Stimulated activated CD4-positive, alpha-beta T cell treated with anti-CD3 and anti-CD28 coated beads, Interleukin-4, amount 100 ng/mL, for 4 hours (primary cell): ENCODE measurements at places on chromosomes 7 and 10.

DNA sequence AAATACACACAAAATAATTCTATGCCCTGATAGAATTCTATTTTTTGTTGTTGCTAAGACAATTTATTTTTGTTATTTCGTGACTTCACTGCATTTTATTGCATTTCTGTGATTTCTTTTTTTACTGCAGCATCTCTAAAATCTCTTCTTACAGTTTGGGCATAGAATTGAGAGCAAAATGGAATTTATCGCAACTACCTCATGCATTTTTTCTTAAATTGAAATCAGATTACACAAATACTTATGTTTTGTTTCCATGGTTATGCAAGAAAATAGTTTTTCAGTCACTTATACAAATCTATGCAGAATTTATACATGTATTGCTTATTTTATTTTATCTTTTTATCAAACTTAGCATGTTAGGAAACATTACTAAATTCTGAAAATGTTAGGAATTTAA lies 781.8 kb upstream of the LRRTM3 start:
- no peak for DNase-seq

- no peak for DNase-seq
Measured at GRCh38 chr7:47502240-47502877, 79.6 kb downstream of the TNS3 start.

DNA sequence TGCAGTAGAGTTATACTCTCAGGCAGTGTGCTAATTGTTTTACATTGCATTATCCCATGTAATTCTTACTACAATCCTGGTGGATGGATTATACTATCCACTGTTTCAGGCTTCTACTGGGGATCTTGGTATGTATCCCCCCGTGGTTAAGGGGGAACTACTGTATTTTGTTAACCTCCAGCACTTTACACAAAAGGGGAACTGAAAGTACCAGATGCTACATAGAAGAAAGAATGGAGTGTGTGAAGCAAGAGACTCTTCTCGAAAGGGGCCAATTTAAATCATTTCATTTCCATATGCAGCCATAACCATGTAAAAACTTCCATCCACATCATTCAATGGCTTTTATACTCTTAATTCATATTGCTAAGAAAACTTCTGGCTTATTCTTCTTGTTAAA lies 69.4 kb downstream of the C1GALT1 start:
- no peak for DNase-seq

- DNase-seq, result no peak
Measured at GRCh38 chr10:113178771-113179170, 228.7 kb downstream of the TCF7L2 start.

DNA sequence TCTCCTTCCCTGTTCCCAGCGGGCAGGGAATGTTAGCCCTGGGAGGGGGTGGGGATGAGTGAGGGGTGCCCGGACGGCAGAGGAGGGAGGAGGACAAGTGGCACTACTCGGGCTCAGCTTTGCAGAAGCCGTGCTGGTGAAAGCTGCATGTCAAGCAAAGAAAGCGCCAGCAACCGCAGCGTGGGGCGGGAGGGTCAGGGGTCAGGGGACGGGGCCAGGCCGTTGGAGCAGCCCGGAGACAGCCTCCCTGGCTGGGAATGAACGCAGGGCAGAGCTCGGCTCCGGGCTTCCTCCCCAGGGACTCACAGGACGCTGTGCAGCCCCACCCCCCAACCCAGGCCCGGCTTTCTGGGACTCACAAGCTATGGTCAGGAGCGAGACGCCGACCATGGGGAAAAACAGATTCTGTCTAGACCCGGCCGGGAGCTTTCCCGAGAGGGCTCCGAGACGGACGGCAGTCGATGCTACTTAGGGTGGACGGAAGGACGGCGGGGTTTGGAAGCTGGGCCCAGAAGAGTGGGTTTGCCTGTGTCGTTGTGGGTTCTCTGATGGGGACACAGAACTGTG lies 113.4 kb downstream of the VIPR2 start:
- no peak for DNase-seq

- no peak for DNase-seq
Measured at GRCh38 chr10:71285180-71285545, 33.9 kb upstream of the SLC29A3 start.

GRCh38 chr10:119917777-119918176 lies 25.2 kb downstream of the SEC23IP start:
- DNase-seq, result no peak

DNA sequence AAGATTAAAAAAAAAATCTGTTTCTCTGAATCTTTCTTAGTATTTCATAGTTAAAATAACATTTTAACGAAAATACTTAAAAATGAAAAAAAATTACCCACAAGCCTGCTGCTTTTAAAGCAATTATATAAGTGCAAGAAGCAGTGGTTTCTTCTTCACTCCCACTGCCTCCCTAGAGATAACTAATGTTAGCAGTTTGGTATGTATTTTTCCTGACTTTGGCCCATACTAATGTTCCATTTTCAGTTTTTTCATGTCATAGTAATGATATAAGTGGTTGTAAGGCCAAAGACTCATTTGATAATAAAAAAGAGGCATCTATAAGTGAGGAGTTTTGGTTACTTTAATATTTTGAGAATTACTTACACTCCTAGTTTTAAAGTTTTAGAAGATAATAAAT lies 24.3 kb upstream of the LAMB1 start:
- DNase-seq, result no peak

- no peak for DNase-seq
Measured at GRCh38 chr7:154886591-154886990, 116.3 kb downstream of the PAXIP1 start.

DNA sequence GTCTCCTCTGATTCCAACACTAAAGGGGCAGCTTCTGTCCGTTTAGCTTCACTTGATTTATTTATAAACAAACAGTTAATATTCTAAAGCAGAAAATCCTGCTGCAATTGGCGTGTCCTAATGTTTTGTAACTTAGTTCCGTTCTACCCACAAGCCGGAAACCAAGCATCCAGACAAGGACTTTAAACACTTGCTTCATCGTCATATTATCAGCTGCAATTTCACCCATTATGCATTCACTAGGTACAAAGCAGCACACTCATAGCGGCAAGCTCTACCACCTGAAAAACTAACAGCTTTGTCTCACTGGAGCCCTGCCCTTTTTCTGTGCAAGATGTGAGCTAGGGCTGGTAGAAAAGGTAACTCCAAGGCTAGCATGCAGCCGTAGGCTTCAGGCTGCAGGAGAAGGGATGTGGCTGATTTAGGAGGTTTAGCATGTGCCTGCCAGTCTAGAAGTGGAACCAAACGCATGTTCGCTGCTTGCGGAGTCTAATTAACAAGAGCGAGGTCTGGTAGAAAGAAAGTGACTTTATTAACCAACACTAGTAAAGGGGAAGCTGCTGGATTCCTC lies 43.7 kb upstream of the BPGM start:
- DNase-seq, result no peak

DNA sequence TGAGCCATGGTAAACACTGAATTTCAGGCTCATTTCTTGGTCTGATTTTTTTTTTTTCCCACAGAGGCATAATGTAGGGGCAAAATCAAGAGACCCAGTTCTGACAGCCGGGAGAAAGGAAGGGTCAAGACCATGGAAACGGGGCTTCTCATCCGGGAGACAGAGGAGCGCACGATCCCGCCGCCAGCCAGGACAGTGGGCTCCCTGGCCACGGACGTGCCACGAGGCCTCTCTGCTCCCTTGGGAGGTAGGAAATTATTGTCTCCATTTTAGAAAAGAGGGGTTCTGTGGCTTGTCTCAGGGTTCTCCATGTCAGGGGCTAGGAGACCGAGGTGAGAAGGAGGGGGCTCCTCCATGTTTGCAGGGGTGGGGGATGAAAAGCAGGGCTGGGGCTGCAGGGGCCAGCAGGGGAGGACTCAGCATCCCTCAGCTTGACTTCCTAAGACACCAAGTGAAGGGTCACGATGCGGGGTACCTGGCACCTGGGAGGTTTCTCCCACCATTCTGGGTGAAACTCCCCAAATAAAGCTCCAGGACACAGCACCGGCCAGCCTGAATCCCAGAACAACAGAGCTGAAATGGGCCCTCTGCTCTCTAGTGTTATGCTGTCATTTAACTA lies 37.6 kb downstream of the PPIF start:
- no peak for DNase-seq

DNA sequence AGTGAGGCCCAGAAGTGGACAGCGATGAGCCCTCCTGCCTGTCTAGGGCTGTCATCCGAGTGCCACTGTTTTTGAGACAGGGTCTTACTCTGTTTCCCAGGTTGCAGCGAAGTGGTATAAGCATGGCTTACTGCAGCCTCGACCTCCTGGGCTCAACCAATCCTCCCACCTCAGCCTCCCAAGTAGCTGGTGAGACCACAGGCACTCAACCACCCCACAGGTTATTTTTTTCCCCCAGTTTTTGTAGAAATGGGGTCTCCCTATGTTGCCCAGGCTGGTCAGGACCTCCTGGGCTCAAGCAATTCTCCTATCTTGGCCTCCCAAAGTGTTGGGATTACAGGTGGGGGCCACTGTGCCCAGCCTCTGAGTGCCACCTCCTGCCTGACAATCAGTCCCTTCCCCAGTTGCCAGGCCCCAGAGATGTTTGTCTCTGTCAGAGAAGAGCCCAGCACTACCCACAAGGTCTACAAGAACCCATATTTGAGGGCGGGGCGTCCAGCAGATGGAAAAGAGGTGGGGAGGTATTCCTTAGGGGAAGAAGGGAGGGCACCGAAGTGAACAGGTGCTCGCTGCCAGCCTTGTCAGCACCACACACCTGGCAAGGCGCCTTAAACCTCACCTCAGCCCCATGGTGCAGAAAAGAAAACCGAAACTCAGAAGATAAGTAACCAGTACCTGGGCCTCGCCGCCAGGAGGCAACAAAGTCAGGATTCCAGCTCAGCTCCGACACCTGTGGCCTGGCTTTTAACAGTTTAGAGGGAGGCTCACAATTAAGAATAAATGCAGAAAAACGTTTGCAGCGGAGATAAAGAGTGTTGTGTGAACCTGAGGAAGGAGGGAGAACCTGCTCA lies 77.4 kb upstream of the ANLN start:
- peak; percentile 16 for DNase-seq

- no peak for DNase-seq
Measured at GRCh38 chr7:29405891-29406290, 157.7 kb upstream of the PRR15 start.

DNA sequence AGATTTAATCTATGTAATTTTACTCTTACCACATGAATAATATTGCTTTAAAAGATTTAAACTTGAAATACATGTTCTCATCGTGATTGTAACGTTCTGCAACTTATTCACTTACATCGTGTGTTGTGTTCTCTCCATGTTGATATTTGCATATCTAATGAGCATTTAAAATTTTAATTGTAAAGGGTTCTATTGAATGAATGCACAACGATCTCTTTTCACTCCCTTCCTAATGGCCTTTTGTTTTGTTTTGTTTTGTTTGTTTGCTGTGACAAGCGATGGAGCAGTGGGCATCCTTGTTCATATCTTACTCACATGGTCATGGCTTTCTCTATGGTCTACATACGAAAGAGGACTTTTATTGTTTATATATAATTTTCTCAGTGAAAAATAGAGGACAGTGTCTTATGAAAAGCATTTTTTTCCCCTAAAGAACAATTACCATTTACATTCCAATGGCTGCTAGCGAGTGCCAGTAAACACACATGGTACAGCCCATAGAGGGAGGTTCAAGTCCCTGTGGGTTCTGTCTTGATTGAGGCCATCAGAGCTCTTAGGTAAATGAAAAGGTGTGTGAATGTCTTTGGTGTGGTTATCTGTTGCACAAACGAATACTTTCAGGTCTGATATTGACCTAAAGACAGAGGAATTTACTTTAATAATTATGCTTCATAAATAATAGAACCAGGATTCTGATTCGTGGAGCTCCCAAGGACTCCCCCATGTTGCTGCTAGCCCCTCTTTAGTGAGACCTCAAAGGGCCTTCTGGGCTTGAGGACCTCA lies 32.4 kb downstream of the BTBD16 start:
- no peak for DNase-seq

GRCh38 chr7:22402250-22402649 lies 45.3 kb upstream of the RAPGEF5 start:
- DNase-seq, result no peak

DNA sequence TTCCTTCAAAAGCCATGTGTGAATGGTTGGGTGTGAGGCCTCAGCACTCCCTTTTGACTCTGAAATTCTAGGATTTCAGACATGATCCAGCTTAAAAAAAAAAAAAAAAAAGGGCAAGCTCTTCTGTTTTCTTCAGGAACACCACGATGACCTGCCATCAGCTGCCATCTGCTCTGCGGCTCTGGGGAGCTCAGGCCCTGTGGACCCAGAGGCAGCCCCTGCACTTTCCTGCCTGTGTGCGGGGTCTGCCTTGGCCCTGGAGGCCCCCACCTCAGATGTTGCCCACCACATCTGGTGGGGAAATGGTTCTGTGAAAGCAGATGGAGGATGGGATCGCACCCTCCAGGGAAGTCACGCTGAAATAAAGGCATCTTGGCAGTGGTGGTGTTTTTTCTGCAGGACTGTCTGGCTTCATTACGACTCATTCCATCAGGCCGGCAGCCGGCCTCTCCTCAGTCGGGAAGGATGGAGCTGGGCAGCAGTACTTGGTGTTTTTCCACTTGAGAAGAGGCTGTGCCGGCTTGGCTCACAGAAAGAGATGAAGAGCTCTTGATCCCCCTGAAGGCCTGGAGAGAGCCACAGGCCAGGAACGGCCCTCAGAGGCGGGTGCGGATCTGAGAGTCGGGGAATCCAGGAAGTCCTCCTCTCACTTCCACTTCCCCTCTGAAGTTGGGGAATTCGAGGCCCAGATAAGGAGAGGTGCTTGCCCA lies 66.1 kb upstream of the AQP1 start:
- DNase-seq, result no peak

- no peak for DNase-seq
Measured at GRCh38 chr10:63313066-63313717, 152.6 kb downstream of the JMJD1C start.

DNA sequence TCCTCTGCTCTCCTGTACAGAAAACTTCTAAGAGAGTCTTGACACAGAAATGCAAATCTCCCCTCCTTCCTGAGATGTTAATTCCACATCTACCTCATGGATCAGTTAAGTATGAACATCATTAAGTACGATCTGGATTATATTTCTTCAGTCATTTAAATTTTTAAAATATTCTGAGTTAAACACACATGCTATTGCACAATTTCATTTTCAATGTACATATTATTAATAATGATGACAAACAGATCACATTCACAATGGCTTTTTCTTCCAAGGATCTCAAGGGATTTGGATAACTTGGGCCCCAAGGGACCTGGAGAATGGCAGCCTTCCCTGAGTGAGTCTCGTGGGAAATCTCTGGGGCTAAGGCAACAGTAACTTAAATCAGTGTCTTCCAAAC lies 16.2 kb downstream of the BEND7 start:
- DNase-seq, result no peak

DNA sequence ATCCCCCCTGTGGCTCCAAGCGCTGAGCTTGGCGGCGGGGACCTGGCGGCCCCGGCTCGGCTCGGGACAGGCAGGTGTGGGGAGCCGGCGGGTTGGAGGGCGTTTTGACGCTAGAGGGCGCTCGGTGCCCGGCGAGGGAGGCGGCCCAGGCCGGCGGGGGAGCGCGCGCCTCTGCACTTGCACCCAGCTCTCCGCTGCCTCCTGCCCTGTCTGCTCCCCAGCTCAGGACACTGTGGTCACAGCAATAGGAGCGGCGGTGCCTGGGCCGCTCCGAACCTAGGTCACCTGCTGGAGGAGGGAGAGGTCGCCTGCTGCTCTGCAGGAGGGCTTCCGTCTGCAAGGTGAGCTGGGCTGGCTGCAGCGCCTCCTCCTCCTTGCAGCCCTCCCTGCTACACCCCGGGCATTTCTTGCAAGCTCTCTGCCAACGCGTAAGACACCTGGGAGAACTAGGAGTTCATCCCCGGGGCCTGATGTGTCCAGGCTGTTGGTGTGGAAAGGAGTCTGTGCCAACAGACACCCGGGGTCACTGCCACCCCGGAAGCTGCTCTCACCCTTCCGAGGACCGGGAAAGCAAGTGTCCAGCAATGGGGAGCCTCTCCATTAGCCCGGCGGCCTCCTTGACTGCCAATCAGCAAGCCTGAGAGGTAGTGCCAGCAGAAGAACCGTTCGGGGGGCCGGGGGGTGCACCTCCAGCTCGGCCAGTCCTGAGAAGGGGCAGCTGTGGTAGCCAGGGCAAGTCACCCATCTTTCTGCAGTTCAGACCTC lies 620.4 kb downstream of the GALNT17 start:
- DNase-seq, result no peak
